Stimulated activated CD4-positive, alpha-beta T cell treated with anti-CD3 and anti-CD28 coated beads, Interleukin-12 subunit alpha, Interleukin-12 subunit beta, amount 100 ng/mL, for 4 hours (primary cell): ENCODE measurements at places on chromosomes 7 and 10.
A peak's percentile ranks its signal among the peaks of the same experiment; 100 is the strongest.

DNA sequence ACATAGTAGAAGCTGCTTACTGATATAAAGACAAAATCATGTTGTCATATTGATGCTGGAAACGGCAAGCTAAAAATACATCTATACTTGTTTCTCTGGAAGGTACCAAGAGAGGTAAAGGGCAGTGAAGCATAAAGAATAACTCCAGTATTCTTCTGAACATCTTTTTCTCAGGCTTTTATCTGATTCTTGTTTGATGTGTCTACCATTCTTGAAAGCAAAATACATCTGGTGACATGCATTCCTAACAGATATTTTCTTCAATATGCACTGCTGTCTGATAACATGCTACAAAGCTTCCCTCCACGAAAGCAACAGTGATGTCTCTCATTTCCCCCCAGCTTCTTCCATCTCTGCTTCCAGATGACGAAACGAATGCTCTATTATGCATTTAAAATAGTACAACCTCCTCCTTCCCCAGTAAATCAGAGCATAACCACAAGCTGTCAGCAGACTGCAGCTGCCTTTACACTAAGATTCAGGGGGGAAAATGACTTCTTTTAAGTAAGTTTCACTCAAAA is 100.8 kb downstream of the ARHGAP21 start:
- no peak for DNase-seq

DNA sequence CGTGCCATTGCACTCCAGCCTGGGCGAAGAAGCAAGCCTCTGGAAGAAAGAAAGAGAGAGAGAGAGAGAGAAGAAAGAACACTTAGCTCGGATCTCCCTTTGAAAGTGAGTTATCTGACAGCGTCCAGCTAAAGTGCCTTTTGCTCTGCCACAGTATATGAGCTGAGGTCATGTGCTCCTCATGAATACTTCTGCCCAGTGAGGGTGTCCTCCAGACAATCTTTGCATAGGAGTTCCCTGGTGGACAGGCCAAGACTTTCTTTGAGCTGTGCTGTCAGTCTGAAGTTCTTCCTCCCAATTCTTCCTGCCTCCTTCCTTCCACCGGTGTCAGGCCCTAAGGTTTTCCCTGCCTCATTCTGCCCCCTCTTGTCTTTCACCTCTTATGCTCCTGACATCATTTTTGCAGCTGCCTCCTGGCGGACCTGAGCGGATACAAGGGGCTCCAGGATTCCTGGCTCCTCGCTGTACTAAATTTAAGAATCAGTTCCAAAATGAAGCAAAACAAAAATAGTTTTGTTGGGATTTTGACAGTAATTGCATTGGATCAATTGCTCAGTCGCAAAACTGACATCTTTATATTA is 31.9 kb downstream of the XRCC2 start:
- no peak for DNase-seq

DNA sequence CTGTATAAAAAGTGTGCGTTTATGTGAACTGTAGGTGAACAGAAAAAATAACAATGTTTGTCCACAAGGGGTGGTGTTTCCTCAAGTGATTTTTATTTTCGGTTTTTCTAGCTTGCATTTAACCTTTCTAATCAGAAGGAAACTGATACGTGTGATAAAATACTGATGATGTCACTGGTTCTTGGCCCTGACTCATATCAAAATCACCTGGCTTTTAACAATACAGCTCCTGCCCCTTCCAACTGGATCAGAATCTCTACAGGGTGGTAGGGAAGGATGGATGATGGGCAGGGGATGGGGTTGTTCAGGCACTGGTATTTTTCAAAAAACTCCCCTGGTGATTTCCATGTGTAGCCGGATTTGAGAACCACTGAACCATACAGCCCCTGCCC is 10.9 kb downstream of the NPFFR1 start:
- DNase-seq, result no peak

GRCh38 chr7:66921396-66921917 is 432 bp downstream of the TMEM248 start:
- peak; percentile 12 for DNase-seq

DNA sequence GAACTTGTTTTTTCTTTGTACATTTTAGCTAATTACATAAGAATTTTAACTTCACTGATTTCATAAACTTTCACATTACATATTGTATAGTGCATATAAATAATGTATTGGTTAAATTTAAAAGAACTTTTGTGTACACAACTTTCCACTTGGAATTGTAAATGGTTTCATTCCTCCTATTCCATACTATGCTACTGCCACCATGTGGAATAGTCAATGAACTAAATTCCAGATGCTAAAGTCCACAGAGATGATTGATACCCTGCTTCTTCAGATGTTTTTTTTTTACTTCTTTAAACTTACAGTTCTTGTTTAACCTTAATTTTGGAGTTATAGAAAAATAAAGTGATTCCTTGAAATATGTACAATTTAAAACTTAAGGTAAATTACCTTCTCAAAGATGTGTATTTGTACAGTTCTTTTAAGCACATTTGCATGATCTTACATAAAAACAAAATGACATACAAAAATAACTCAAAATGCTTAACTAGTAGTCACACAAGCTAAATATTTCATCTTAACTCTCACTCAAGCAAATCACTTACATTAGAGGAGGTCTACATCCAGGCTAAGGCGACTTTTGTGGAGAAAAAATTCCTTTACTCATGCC is 247.6 kb upstream of the HGF start:
- no peak for DNase-seq

GRCh38 chr10:12503311-12503710 is 154.0 kb downstream of the CAMK1D start:
- DNase-seq, result no peak

DNA sequence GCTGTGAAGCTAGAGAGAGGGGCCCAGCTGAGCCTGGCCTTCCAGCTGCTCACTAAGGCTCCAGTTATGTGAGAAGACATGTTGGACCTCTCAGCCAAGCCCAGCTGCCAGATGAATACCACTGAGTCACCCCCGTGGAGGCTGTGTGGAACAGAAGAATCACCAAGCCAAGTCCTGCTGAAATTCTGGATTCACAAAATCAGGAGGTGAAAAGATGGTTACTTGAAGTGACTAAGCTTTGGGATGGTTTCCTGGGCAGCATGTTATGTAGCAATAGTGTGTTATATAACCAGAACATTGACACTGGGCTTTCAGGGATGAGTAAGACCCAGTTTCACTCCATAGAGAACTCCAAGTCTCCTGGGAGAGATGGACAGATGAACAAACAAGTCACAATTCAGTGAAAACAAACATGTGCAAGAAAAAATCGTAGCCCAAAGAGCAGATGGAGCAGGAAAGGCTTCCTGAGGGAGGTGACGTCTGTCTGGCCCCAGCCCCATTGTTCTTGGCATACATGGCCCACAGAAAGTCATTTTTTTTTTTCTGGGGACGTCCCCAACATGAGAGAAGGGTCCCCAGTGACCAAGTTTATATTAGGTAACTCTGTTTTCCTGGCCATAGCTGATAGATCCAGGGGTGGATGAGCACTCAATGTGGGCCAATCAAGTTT is 64.1 kb upstream of the PDZD8 start:
- DNase-seq, result no peak

GRCh38 chr10:97543025-97543546 is 29.5 kb upstream of the ANKRD2 start:
- peak; percentile 52 for DNase-seq

GRCh38 chr7:116527521-116527920 is 2.7 kb downstream of the CAV1 start:
- DNase-seq, result no peak

DNA sequence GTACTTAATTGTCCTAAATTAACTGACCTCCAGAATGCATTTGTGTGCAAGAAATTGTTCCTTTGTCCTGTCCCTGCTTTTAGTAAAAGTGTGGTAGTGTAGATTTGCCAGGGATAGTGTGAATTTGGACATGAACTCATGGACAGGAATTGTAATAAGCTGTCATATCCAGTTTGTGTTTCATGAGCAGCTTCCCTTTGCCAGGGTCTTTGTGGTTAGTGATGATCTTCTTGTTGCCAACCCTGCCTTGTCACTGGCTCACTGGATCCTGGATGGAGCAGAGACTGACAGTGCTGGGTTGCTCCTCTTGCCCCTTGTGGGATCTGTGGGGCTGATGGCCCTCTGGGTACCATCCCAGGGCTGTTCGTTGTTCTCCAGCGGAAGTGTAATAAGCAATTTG is 110.1 kb downstream of the CCNY start:
- no peak for DNase-seq

DNA sequence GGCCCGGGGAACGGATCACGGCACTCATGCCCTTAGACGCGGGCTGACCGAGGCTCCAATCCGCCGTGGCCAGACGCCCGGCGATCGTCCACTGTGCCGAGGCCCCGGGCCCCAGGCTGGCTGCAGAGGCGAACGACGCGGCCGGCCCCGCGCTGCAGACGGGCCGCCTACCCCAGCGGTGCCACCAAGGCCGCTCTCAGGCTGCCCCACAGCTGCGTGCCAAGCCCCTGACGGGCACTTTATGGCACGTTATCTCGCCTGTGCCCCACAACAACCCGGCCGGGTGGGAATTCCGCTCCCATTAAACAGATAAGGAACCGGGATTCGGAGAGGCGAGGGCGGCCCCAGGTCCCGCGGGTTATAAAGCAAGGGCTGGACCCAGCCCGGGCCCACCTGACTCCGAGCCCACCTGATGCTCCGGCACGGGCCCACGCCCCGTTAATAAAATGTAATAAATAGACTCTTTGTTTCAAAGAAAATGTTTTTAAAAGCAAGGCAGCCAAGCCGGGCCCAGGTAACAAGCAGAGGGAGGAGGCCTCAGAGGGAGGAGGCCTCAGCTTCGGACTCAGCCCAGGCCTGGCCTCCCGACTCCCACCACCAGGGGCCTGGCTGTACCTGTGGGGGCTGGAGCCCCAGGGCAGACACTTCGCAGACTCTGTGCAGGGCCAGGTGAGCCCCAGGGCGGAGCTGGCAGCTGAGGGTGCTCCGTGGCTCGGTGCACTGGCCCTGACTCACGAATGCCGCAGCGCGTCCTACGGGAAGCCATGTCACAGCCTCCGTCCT is 79.7 kb downstream of the FOXL3 start:
- no peak for DNase-seq

DNA sequence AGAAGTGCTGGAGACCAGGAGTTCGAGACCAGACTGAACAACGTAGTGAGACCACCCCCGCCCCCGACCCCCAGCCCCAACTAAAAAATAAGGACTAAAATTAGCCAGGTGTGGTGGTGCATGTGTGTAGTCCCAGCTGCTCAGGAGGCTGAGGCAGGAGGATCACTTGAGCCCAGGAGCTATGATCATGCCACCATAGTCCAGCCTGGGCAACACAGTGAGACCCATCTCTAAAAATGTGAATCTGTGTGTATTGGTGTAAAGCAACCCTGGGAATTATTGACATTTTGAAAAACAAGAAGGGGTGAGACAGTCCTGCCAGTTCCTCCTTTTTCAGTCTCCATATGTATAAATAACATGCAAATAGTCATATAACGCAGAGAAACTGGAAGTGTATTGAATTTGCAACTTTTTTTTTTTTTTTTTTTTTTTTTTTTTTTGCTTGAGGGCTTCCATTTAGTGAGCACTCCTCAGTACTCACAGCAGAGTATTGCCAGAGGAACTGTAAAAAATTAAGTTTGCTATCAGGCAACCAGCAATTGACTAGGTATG is 3.4 kb upstream of the ITGB1 start:
- no peak for DNase-seq

GRCh38 chr7:77532247-77532646 is 4.8 kb upstream of the PTPN12 start:
- no peak for DNase-seq

GRCh38 chr7:28347475-28348318 is 64.6 kb upstream of the CREB5 start:
- no peak for DNase-seq

DNA sequence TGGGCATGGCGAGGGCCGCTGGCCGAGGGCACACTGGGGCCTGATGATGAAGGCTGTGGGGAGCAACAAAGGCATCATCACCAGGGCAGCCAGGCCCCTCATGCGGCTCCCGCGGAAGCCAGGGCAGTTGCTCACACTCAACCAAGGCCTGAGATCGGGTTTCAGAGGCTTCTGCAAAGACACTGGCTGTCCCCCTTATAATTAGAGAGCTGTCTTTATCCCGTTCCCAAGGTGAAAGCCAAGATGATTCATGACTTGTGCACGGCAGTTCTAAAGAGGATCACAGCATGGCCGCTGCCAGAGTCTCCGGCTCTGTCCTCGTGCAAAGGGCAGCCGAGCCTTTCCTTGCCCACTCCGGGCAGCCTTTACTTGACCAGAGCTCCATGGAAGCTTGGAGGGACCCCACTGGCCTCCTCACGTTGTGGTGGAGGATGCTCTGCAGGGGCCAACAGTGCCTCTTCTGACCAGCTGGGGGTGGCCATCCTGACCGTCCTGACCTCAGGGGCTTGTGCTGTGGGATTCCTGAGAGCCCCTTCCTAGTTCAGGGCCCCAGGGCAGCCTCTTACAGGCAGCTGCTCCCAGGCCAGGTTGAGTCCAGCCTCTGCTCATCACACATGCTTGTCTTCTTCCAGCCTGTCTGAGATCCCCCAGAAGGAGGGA is 82.3 kb downstream of the PRKAG2 start:
- no peak for DNase-seq

DNA sequence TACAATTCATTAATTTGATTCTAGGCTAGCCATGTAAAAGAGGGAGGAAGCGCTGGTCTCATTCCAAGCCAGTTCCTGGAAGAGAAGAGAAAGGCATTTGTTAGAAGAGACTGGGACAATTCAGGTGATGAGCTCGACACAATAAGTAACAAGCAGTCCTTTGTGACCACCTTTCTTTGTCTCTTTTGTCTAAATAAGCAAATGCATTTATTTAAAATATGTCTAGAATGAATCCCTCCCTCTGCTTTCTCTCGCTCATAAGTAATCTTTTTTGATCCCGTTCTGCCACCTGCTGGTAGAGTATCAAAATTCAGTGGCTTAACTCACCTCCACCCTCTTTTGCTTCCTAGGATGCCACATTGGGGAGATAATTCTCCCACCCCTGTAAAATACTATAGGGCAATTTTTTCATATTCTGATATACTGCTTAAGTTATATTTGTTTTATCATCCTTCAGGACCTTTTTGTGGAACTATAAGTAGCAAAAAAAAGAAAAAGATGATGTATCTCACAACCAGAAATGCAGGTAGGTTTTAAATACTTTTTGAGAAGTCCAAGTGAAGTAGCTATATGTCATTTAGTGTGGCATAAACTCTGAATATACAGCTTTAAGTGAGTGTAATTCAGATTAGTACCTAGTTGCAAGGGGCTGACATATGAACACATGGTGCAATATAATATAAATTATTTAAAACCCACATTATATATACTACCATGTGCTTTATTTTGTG is 91.5 kb downstream of the GSDME start:
- DNase-seq, result peak; percentile 16

- DNase-seq, result no peak
Measured at GRCh38 chr10:103784089-103784488, 71.3 kb downstream of the SH3PXD2A start.

DNA sequence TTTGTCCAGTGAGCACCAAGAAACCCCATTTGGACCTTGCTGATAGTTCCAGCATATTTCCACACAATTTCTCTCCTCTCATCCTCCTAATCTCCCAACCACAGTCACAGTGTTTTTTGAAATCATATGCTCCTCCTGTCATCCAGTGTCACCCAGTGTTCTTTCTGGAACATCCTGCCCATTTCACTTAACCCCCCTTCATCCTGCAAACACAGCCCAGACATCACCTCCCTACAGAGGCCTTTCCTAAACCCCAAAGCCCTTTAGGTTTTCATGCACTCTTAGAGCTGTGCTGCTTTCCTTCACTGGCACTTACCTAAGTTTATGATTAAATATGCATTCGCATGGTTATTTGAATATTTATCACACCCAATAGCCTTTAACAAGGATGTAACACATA is 1158.0 kb upstream of the C7orf33 start:
- no peak for DNase-seq

GRCh38 chr10:101136007-101136707 is 5.1 kb downstream of the TLX1 start:
- DNase-seq, result no peak

GRCh38 chr7:150435390-150436073 is 14.9 kb upstream of the GIMAP8 start:
- no peak for DNase-seq
